ENCODE measurements at places on chromosomes 6 and 20. TPM values are rescaled to one million over a fixed set of nuclear protein-coding genes. Genes with fewer than 3 reads are reported as not detected.

The SLC35D3 gene
- total RNA-seq, result not detected

The KCNB1 gene
- total RNA-seq, result under 0.01 TPM

The VWA7 gene
- total RNA-seq, result 0.11 TPM

The FGD2 gene
- total RNA-seq, result not detected

The ADAM33 gene
- 0.07 TPM for total RNA-seq

The PGM3 gene
- total RNA-seq, result 74.8 TPM

The FOXA2 gene
- total RNA-seq, result not detected

The UBD gene
- total RNA-seq, result 1.9 TPM

The BPIFA1 gene
- not detected for total RNA-seq

The QRSL1 gene
- total RNA-seq, result 10.0 TPM

The SYCP2L gene
- not detected for total RNA-seq

The GNMT gene
- total RNA-seq, result 0.21 TPM

The EPHA7 gene
- total RNA-seq, result not detected

The CLDN20 gene
- not detected for total RNA-seq

The BNIP5 gene
- not detected for total RNA-seq

The HCRTR2 gene
- total RNA-seq, result not detected

The LPA gene
- not detected for total RNA-seq

The WFDC2 gene
- not detected for total RNA-seq

The PDYN gene
- not detected for total RNA-seq
